Mucosa of gallbladder (tissue), 1 donor: ENCODE measurements at places on chromosomes 4 and X.

DNA sequence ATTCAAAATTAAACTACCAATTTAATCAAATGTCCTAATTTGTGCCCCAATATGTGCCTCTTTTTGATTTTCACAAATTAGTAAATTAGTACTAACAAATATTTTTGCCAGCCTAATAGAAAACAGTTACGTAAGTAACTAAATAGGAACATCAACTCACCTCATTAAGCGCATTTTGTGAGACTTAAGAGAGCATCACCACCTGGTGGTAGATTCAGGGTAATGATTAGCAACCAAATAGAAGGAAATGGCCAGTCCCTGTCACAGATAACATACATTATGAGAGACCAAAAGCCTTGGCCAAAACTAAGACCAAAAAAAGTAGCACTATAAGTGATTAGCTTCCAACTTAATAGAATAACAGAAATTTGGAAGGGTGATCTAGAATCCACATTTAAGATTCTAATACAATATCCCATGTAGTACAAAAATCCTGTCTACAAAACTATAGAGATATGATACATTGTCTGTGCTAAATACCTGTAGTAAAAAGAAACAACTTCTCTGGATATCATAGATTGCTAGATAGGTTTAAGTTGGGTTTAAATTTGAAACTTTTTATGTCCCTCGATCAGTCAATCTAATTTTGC, 46.7 kb downstream of the C4orf46 start:
- DNase-seq, result no peak

DNA sequence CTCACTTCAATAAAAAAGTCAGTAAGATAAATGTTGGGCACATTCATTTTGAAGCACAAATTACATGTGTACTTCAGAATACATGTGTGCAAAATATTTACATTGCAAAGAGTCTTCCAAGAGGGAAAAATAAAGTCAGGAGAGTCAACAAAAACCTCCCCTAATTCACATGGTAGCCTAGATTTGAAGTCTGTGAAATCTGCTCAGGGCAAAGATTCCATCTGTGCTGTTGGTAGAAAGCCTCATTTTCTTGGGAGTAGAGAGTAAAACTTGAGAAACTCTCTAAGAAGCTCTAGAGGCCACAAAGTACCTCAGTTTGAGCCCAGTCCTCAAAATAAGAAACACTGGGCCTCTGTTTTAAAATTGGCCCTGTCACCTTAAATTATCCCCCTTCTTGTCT, 303.4 kb downstream of the RAB28 start:
- no peak for DNase-seq

DNA sequence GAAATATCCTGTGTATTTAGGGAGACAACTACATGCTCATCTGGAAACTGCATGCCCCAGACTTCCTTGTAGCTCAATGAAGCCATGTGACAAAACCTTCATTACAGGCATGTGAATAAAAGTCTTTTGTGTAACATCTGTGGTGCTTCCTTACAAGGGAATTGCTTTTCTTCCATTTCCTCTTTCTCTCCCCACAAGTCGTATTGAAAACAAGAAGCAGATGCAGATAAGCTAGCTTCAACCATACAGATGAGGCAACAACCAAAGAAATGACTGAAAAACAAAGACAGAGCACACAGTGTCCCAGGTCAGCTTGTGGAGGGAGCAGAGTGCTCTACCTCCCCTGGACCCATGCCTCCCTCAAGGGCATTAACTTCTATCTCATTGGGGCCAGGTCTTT, 115.8 kb upstream of the INPP4B start:
- DNase-seq, result no peak

- DNase-seq, result no peak
These were observed 9.4 kb upstream of the CDS1 start for GRCh38 chr4:84573385-84574068.

DNA sequence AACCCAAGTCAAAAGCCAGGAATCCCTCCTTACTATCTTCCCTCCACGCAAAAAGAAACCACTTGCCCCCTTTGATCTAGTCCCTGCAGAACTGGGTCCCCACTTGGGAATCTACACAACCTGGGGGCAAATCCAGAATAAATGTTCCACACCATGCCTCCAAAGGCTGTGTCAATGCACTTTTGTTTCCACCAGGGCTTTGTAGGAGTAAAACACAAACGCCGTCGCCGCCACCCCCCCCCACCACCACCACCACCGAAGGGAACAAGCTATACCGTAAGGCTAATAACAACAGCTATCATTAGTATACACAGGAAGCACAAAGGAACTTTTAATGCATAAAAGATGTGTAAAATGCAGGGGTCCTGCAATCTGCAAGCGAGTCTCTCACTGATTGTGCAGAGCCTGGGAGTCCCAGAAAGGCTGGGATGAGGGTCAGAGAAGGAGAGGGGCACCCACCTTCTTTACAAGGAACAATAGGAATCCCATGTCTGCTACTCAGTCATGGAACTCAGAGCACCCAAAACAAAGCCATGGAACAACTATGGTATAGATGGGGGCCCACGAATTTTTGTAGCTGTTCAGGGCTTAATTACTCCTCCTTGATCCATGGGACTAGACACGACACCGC, 13.2 kb downstream of the BCOR start:
- DNase-seq, result no peak

- DNase-seq, result no peak
These were observed 47.0 kb downstream of the ANXA10 start for GRCh38 chr4:168139336-168139735.

DNA sequence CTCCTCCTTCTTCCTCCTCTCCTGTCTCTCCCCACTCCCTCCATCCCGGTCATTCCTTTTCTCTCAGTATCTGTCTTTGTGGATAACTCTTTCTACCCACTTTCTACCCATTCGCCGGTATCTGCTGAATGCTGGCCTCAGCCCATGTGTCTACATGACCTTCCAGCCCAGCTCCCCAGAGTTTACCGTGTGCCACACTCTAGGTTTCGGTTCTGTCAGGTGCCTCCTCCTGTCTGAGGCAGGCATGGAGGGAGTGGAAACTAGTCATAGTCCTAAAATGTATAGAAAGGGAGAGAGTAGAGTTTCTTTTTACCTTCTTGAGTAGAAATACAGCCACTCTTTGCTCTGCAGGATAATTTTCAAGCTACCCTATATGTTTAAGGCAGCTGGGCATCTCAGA, 33.5 kb upstream of the SCRG1 start:
- no peak for DNase-seq

GRCh38 chr4:8238515-8239053, 31.0 kb upstream of the HTRA3 start:
- no peak for DNase-seq

GRCh38 chr4:186979961-186980745, 256.5 kb upstream of the FAT1 start:
- no peak for DNase-seq

GRCh38 chrX:40514376-40514775, 66.4 kb upstream of the ATP6AP2 start:
- DNase-seq, result no peak

- no peak for DNase-seq
These were observed 1.0 kb upstream of the OTOP1 start for GRCh38 chr4:4227510-4228355.

- DNase-seq, result no peak
These were observed 32.1 kb upstream of the HTRA3 start for GRCh38 chr4:8237256-8237989.

DNA sequence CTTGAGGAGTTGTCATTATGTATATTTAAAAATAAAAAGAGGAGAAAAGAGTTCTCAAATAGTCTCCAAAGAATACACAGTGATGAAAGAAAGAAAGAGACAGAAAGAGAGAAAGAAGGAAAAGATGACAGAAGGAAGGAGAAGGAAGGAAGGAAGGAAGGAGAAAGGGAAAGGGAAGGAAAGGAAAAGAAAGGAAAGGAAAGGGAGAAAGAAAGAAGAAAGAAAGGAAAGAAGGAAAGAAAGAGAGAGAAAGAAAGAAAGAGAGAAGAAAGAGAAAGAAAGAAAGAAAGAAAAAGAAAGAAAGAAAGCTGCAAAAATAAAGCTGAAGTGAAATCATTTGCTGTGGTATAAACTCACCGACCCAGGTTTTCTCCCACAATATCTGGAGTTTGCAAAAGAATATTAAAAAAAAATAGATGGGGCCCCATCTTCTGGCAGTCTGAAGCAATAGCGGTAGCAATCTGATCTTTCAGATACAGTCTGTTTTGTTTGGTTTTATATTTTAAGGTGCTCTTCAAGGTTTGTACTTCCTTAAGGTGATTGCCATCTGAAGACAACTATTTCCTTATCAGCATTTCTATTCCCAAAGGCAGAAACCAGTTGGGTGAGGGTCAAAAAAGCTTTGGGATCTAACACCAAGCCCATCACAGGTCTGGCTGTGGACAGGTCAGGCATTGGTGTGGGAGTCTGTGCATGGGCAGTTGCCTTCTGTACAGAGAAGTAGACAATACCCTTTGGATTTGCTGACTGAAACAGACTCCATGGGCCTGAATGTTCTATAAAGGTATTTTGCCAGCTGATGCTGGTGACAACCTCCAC, 160.4 kb downstream of the CPEB2 start:
- DNase-seq, result no peak

GRCh38 chrX:19744231-19744630, 143.2 kb downstream of the SH3KBP1 start:
- no peak for DNase-seq

DNA sequence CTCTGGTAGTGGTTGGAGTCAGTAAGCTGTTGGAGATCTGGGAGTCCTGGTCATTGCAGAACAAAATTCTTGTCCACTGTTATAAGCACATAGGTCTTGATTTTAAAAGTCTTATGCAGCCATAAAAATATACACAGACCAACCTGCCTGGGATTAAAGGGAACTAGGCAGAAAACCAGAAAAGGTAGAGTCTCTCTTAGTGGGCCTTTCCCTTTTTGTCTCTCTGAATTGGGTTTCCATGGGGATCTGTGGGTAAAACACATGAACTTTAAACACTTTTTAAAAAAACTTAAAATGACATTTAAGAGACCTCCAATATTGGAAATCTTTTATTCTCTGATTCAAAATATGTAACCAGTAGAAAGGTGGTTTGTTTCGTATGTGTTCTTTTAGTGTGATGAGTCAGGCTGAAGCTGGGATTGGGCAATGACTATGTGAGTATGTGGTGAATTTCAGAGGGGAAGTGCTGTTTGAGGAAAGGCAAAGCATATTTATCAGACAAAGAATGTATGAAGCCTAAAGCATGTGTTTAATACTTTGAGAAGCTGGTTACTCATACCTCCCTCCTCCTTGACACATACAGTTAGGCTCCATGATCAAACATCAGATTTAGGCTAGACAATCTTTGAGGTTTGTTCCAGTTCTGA, 29.6 kb downstream of the SLC16A2 start:
- DNase-seq, result no peak

- DNase-seq, result no peak
These were observed 25.3 kb downstream of the ARHGEF6 start for GRCh38 chrX:136755411-136755810.

- no peak for DNase-seq
These were observed 211.8 kb downstream of the PPP4R3C start for GRCh38 chrX:27251369-27251768.

GRCh38 chr4:7999695-8000094, 60.0 kb upstream of the AFAP1 start:
- DNase-seq, result no peak

DNA sequence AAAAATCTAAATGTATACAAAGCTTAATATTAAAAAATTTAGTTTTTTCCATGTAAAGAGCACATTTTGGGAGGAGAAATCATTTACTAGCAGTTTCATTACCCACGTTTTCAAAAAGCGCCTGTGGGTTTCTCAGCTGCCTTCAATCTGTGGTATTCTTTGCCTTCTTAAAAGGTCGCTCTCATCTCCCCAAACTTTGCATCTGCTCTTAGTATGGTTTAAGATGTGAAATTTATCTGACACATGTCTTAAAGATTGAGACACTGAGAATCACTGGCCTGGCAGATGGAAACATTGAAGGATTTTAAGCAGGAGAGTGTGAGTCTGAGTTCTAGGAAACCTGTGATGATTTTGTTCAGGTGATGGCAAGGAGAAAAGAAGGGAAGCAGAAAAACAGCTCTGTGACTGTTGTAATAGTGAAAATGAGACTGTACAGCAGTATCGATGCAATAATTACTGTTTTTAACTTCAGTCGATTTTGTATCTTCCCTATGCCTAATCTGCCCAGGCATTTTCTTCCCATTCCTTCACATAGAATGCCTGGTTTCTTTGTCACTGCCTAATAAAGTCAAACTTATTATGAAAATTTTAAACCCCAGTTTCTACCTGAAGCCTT, 75.9 kb downstream of the PAQR3 start:
- DNase-seq, result no peak

GRCh38 chrX:32896088-32896487, 315.3 kb downstream of the DMD start:
- DNase-seq, result no peak

- DNase-seq, result no peak
These were observed 41.9 kb downstream of the WDR1 start for GRCh38 chr4:10074767-10075105.

DNA sequence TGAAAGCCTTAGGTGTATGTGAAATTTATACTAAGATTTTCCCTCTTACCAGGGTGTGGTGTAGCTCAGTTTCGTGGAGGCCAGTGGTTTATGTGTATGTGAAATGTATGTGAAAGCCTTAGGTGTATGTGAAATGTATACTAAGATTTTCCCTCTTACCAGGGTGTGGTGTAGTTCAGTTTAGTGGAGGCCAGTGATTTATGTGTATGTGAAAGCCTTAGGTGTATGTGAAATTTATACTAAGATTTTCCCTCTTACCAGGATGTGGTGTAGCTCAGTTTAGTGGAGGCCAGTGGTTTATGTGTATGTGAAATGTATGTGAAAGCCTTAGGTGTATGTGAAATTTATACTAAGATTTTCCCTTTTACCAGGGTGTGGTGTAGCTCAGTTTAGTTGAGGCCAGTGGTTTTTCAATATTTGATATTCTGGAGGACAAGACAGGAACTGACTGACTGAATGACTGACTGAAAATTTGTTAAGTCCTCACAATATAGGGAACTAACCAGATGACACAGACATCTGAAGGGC, 143.7 kb downstream of the NEXMIF start:
- DNase-seq, result no peak

GRCh38 chr4:128800701-128801284, 8.7 kb upstream of the JADE1 start:
- DNase-seq, result no peak

- DNase-seq, result no peak
These were observed 716.6 kb upstream of the INTU start for GRCh38 chr4:126916049-126916625.

DNA sequence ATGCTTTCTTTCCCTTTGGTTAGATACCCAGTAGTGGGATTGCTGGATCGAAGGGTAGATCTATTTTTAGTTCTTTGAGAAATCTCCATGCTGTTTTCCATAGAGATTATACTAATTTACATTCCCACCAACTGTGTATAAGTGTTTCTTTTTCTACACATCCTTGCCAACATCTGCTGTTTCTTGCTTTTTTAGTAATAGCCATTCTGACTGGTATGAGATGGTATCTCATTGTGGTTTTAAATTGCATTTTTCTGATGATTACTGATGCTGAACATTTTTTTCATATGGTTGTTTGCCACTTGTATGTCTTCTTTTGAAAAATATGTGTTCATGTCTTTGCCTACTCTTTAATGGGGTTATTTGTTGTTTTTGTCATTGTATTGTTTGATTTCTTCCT, 6.6 kb upstream of the AGA start:
- no peak for DNase-seq

GRCh38 chrX:57451426-57452020, 140.3 kb upstream of the ZXDB start:
- DNase-seq, result no peak
